ENCODE measurements at places on chromosomes 3 and 15. TPM values are rescaled to one million over a fixed set of nuclear protein-coding genes. Genes with fewer than 3 reads are reported as not detected.

Gene ITIH1
- polyA plus RNA-seq = 0.60 TPM

Gene VILL
- 9.7 TPM for polyA plus RNA-seq

Gene GLT8D1
- 49.1 TPM for polyA plus RNA-seq

Gene PLSCR5
- polyA plus RNA-seq = not detected

Gene SKOR1
- 1.1 TPM for polyA plus RNA-seq

Gene DNAJA4
- 19.8 TPM for polyA plus RNA-seq

Gene KLHL6
- 2.9 TPM for polyA plus RNA-seq

Gene TPRG1
- 2.6 TPM for polyA plus RNA-seq

Gene NPAP1
- polyA plus RNA-seq = 0.03 TPM

Gene SPRED1
- polyA plus RNA-seq = 4.9 TPM

Gene ROPN1B
- polyA plus RNA-seq = 0.13 TPM

Gene OSBPL10
- polyA plus RNA-seq = 2.2 TPM

Gene ZNF80
- not detected for polyA plus RNA-seq

Gene ISG20
- polyA plus RNA-seq = 4.4 TPM

Gene GOLGA8M
- polyA plus RNA-seq = 0.51 TPM

Gene CD200
- polyA plus RNA-seq = 3.3 TPM

Gene ZBED2
- polyA plus RNA-seq = not detected

Gene COL8A1
- polyA plus RNA-seq = 7.7 TPM

Gene GOLGA8T
- 0.10 TPM for polyA plus RNA-seq

Gene GPR171
- 2.0 TPM for polyA plus RNA-seq

Gene FETUB
- polyA plus RNA-seq = not detected

Gene HHATL
- polyA plus RNA-seq = 0.94 TPM

Gene CCDC50
- 47.2 TPM for polyA plus RNA-seq

Gene TTC21A
- 14.6 TPM for polyA plus RNA-seq

Gene TOP2B
- 39.6 TPM for polyA plus RNA-seq

Gene SLCO2A1
- polyA plus RNA-seq = 67.8 TPM

Gene DMXL2
- 43.9 TPM for polyA plus RNA-seq

Gene PAK2
- 16.3 TPM for polyA plus RNA-seq

Gene GREM1
- polyA plus RNA-seq = 1.0 TPM

Gene GABRR3
- not detected for polyA plus RNA-seq

Gene WDR93
- 0.37 TPM for polyA plus RNA-seq

Gene NME9
- 0.46 TPM for polyA plus RNA-seq

Gene SLC25A26
- 10.7 TPM for polyA plus RNA-seq

Data from adrenal gland (tissue), 19 donors.